ENCODE measurements at places on chromosomes 5 and 9. TPM values are rescaled to one million over a fixed set of nuclear protein-coding genes. Genes with fewer than 3 reads are reported as not detected.

Gene CCDC183
- not detected for total RNA-seq

Gene CSF1R
- 0.27 TPM for total RNA-seq

- DNase-seq = no peak
- no peak overlapping the region for H3K4me3 ChIP-seq
- no peak overlapping the region for H3K27ac ChIP-seq
- no peaks in the 10 kb centered on the region for H3K27me3 ChIP-seq
- H3K36me3 ChIP-seq = no peaks in the 10 kb centered on the region
Measured at GRCh38 chr5:144864118-144864517, 693.4 kb downstream of the KCTD16 start.

- H3K36me3 ChIP-seq = no peaks in the 10 kb centered on the region
- no peaks in the 10 kb centered on the region for H3K4me1 ChIP-seq
- DNase-seq = no peak
- no peak overlapping the region for H3K27ac ChIP-seq
- H3K4me3 ChIP-seq = no peak overlapping the region
Measured at GRCh38 chr5:150180241-150181026, 9.4 kb upstream of the SLC6A7 start.

Gene LPAR1
- total RNA-seq = not detected

DNA sequence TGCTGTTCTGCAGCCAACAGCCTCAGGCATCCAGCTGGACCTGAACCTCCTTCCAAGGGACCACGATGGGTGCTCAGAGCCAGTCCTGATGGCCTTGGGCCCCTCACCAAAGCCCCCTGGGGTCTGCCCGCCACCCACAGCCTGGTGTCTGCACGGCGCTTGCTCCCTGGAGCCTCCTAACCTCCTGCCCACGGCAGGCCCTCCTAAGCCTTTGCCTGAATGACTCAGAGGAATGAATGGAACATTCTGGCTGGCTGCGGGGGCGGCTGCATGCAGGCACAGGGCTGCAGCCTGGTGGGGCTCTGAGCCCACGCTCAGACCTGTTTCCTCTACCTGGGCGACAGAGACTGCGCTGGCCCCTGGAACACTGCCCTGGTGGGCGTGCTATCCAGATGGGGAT is 6.9 kb downstream of the SOHLH1 start:
- H3K36me3 ChIP-seq = no peaks in the 10 kb centered on the region
- H3K4me3 ChIP-seq = no peak overlapping the region
- H3K27me3 ChIP-seq = no peaks in the 10 kb centered on the region
- H3K4me1 ChIP-seq = no peaks in the 10 kb centered on the region
- no peak overlapping the region for H3K27ac ChIP-seq

Gene GMCL2
- total RNA-seq = not detected

Gene PCDHA1
- 0.07 TPM for total RNA-seq

DNA sequence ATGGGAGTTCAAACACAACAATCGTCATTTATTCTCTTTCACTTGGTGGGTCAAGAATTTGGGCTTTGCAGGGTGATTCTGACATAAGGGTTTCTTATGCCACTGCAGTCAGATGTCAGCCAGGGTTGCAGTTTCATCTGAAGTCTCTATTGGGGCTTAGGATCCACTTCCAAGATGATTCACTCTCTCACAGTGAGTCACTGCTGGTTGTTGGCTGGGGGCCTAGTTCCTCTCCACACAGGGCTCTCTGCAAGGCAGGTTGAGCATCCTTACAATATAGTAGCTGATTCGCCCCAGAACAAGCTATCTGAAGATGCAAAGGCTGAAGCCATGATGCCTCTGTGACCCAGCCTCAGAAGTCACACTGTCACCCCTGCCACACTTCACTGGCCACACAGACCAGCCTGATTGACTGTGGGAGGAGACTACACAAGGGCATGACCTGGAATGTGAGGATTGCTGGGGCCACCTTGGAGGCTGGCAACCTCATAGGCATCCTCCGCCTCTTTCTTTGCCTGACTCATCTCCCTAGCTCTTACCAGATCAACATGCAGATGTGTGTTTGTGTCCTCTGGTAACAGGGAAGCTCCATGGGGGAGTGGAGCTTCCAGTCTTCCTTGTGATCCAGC is 4.5 kb upstream of the CARD19 start:
- peaks cover 46% of the 10 kb centered on the region for H3K4me1 ChIP-seq
- peak overlapping the region; percentile 81 for H3K27ac ChIP-seq

DNA sequence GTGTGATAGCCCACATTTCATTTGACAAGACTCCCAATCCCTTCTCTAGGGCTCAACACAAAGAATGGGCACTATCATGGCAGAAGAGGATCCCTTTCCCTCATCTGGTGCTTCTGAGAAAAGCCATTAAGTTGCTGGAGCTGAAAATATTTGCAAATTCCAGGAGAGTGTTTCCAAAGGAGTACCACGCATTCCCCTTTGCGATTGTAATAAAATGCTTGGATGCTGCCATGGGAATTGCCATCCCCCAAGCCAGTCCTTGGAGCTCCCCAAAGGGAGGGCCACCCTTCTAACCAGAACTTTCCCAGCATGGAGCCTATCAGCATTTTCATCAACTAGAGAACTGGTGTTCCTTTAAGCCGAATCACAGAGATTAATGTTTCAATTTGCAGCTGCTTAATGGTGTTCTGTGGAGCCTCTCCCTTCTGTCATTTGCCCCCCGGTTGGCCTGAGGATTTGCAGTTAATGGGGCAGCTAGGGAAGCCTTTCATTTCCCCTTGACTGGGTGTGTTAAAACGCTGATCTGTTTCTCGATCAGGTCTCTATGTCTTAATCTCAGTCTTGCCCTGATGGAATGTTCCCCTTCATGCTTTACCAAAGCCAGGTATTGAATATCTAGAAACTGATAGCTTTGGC is 133.0 kb downstream of the ENC1 start:
- no peaks in the 10 kb centered on the region for H3K4me1 ChIP-seq
- no peaks in the 10 kb centered on the region for H3K36me3 ChIP-seq
- no peak overlapping the region for H3K27ac ChIP-seq
- H3K27me3 ChIP-seq = peaks cover 11% of the 10 kb centered on the region
- no peak for DNase-seq

DNA sequence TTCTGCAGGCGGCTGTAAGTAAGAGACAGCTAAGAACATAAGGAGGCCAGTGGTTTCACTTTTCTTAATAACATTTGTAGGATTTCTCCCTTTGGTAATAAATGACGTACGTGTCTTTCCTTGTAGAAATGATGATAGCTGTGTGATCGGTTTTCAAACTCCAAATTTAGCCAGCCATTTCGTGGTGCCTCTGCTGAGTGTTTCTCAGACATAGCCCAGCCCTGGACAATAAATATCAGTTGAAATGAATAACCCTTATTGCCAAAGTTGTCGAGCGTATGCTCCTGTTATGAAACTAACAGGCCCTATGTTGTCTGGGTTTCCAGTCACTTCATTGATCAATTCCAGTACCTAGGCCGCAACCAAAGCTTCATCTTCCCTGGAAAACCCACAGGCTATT is 75.0 kb upstream of the MSX2 start:
- H3K36me3 ChIP-seq = no peaks in the 10 kb centered on the region
- no peak overlapping the region for H3K4me3 ChIP-seq
- no peak for DNase-seq
- no peak overlapping the region for H3K27ac ChIP-seq
- no peaks in the 10 kb centered on the region for H3K4me1 ChIP-seq

Data from activated T-helper 2 cell treated with anti-CD3 and anti-CD28 coated beads, Interferon-gamma antibody, Interleukin-2, Interleukin-4, amounts not matched to agents 10 μg/mL and 5 μg/mL and 100 μg/mL, durations not matched to agents 14 hours and 24 hours and 36 hours (primary cell).